Activated CD4-positive, alpha-beta T cell treated with anti-CD3 and anti-CD28 coated beads for 1 hour (primary cell): ENCODE measurements at places on chromosomes 1 and 21.

GRCh38 chr1:161367684-161368400 lies at the start of gene CFAP126:
TSS of gene CFAP126 (minus strand) at chr1:161367876. CDS start at chr1:161367868, 8 bp downstream.
- no peak for DNase-seq

DNA sequence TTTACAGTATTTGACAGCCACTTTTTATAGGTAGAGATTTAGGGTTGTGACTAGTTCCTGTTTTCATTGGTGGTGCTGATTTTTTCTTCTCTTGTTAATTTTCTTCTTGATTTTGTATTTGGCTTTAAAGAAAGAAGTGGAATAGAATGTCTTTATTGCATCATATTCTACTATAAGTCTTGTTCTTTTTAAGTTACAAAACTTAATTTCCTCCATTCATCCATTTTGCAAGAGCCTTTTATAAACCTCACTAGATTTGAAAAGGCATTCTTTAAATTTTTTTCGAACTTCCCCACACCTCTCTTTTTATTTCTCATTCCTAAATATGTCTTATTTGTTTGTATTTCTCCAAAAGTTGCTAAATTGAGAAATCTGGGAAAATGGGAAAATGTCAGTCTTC lies 1368.6 kb upstream of the ADGRL4 start:
- no peak for DNase-seq

DNA sequence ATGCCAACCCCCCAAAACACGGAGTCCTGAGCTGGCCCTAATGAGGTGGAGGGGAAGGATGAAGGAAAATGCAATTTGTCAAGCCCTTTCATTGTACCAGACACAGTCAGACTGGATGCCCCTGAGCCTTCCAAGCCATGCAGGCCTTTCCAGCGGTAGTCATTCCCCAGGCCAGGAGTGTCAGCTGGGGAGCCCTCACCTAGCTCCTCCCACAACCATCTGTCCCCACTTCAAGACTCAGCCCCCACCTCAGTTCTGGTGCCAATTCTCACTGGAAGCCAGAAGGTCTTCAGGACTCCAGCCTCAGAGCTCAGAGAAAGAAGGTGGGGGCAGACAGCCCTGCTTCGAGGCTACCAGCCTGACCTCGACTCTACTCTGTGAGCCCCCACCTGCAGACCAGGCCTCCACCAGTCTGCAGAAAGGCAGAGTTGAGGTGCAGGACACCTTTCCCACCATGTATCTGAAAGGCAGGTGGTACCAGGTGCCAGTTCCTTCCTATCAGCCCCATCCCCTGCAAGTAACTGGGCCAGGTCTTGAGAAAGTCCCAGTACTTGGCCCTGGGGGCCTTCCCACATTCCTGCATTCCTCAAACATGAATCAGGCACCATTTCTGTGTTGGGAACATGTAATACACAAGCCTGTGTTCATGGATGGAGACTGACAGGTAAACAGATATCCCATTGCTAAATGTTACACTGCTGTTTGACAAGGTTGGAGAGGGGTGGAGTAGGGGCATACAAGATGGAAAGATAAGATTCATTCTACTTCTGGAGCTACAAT lies 180.6 kb upstream of the EDN2 start:
- DNase-seq: no peak

DNA sequence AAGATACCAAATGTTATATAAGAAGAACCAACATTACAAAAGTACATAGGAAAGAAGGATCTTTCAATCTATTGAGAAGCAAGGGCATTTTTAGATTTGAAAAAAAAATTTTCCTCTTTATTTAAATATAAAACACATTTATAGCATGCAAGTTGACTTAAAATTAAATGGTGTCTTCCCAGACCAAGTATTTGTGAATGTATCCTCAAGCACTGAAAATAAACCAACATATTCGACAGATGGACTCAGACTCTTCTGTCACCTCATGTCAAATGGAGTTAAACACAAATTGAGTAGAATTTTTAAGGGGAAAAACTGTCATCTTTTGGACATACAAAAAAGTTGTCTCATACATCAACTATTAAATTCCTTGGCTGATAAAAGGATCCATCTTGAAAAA lies 77.0 kb upstream of the GNG4 start:
- no peak for DNase-seq

- no peak for DNase-seq
These were observed 51.2 kb downstream of the EXO1 start for GRCh38 chr1:241899210-241899609.

- DNase-seq: no peak
These were observed 539.7 kb upstream of the DAB1 start for GRCh38 chr1:57963581-57963980.

GRCh38 chr1:97870589-97870988 lies 50.2 kb downstream of the DPYD start:
- no peak for DNase-seq

- DNase-seq: no peak
These were observed 14.0 kb upstream of the ETV3L start for GRCh38 chr1:157113631-157114030.
